ENCODE measurements at places on chromosomes 3 and 15.

- DNase-seq: no peak
Observed at GRCh38 chr3:2993736-2994135, 116.4 kb downstream of the IL5RA start.

DNA sequence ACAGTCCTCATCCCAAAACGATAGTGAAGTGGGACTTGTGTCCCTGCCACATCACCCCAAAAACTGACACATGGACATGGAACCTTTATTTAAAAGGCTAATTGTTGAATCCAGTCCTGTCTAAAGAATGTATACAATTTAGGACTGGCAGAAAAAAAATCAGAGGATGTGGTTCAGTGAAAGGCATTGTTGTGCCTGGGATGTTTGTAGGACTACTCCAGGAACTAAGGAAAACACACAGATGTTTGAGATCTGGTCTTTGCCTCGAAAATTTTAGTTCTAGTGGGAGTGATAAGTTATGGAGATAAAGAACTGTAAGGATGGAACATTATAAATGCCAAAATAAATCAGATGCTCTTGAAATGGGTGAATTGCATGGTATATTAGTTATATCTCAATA, 27.2 kb downstream of the VGLL4 start:
- DNase-seq: no peak

GRCh38 chr3:12198301-12198700, 39.6 kb upstream of the TIMP4 start:
- DNase-seq: peak; percentile 79

DNA sequence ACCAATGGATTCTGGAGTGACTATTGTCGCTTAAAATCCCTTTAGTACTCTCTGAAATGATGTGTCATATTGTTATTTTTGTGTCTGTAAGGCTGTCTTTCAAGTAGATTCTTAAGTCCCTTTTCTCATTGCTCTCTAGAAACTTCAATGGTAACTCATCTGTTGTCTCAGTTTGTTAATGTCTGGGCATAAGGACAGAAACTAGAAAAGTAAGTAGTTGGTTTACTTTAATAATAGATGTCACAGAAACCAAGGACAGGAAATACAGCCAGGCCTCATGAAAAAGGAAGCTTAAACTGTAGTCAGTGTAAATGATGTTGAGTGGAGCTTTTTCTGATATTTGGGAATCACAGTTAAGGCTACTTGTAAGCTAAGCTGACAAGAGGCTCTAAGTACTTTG, 730.2 kb upstream of the DPPA4 start:
- DNase-seq: no peak

DNA sequence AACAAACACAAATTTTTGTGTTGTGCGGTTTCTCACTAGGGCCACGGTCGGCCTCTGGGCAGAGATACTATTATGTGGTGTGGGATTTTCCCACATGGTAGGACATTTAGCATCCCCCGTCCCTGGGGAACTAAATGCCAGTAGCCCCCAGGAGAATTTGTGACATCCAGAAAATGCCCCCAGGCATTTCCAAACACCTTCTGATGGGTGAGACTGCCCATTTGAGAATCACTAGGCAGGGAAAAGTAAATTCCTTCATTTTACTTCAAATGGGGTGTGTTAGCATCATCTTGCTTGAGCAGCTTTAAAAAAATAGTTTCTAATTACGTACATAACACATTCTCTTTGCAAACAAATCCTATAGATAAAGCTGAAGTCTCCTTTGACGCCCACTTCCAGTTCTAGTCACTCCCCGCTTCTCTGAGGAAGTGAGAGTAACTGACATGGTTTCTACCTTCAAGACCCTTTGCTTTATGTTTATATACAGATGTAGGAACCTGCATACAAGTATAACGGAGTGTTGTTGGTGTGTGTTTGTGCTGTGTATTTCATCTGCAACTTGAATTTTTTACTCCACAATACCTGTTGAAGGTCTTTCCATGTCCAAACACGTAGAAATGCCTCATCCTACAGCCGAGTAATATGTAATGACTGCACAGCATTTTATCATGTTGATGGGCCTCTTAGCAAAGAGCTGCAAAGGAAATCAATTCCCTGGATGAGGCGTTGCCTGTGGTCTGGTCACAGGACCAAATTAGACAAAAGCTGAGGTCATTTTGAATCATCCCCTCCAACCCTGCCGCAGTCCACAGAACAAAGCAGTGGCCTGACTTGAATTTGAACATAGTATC, 31.4 kb upstream of the ZBTB38 start:
- DNase-seq: peak; percentile 77

- no peak for DNase-seq
Observed at GRCh38 chr3:79568938-79569337, 198.9 kb downstream of the ROBO1 start.

GRCh38 chr3:72896996-72897757, 9.3 kb downstream of the GXYLT2 start:
- peak; percentile 27 for DNase-seq

DNA sequence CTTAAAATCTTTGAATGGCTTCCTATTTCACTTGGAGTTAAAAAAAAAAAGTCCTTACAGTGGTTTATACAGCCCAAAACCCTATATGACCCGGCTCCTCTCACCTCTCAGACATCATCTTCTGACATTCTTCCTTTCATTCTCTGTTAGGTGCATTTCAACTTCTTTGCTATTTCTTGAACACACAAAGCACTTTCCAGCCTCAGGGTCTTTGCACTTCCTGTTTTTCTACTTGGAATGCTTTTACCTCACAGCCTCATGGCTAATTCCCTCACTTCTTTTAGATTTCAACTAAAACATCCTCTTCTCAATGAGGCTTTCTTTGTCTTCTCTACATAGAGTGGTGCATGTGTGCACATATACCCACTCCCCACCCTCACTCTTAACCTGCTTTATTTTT, 91.0 kb upstream of the MB21D2 start:
- DNase-seq: no peak

DNA sequence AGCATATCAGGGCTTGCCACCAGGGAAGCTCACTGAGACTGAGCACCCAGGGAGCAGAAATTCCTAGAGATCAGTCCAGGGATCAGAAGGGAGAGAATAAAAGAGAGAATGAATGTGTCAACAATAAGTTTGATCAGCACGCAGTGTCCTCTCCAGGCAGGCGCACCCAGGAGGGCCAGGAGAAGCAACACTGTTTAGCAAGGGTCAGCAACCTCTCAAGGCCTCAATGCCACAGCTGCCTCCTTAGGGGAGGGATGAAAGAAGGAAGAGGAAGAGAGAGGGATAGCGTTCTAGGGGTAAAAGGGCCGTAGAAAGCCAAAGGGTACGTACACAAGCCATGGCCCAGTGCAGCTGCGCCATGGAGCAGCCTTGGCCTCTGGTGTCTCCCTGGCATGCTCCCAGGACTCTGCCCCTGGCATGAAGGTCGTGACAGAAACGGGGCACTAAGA, 399.8 kb downstream of the SHQ1 start:
- DNase-seq: no peak

DNA sequence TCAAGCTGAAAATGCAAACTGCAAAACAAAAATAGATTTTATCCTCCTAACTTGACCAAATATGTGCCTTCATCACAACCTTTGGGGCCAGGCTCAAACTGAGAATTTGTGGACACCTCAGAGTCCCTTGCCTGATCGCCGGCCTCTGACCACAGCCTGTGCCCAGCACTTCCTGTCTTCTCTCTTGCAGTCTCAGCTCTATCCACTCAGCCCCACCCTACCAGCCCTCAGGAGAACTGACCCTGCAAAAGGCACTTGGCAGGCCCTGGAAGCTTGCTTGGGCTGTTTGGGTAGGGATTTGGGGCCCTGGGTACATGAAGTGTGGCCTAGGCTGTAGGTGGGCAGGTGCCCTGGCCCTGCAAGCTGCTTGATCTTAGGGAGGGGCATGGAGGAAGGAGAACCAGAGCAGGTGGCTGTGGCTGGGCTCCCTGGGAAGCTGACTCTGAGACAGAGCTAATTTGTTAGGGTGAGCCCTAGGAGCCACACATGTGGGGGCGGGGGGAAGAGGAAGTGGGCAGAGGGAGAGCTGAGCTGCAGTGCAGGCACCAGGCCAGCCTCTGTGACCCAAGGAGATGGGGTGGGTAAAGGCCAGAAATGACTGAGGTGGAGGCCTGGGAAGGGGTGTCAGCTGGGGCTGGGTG, 8.6 kb downstream of the CLEC3B start:
- no peak for DNase-seq

- peak; percentile 75 for DNase-seq
Observed at GRCh38 chr15:41870689-41871081, 23.2 kb downstream of the SPTBN5 start.

DNA sequence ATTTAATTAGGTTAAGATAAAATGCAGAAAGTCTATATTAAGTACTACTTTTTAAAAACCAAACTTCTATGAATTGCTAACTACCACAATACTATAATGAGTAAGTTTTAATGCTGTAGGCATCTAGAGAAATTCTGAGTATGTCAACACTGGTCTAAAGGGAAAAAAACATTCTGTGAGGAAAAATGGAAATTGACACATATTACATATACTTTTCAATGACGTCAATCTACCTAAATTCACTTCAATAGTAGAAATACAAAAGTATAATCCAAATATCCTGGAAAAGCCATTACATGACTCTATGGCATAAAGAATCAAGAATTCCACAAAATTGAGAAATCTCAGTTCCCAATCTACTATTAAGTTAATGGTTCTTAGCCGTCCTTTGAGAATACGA, 2.2 kb downstream of the SECISBP2L start:
- DNase-seq: no peak

GRCh38 chr3:101695779-101696372, 9.4 kb upstream of the RPL24 start:
- peak; percentile 73 for DNase-seq
